ENCODE measurements at places on chromosomes 4 and X.

DNA sequence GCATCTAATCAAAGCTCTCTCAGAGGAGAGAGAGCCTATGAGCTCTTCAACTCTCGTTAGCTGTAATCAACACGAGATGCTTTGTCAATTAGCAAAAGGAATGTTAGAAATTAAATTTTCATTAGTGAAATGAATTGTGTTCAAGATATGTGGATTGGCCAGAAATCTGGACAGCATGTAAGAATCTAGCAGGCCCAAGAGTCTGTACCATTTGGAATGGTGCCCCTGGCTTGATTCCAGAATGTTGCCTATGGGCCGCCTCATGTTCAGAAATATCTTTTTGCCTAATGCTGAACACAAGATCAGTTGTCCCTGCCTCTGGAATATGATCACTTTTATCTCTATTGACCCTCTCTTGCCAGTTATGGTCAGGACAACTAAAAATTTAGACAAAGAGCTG is 88.2 kb downstream of the RBM46 start:
- DNase-seq = no peak

DNA sequence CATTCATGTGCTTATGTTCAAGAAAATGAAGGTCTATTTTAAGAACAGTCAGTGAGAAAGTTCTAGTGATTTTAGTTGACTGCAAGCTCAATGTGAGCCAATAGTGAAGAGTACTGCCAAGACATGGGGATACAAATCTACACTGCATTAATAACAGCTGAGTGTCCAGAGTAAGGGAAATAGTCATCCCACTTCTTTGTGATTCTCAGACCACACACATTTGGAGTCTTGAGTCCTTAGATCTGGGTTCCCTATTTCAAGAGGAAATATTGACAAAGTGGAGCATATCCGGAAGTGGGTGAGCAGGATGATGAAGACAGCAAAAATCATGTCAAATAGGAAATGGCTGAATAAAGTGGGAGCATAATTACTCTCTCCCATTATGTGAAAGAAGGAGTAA is 171.1 kb downstream of the LARP7 start:
- no peak for DNase-seq

- DNase-seq = no peak
Measured at GRCh38 chrX:105876658-105877057, 54.3 kb downstream of the NRK start.

DNA sequence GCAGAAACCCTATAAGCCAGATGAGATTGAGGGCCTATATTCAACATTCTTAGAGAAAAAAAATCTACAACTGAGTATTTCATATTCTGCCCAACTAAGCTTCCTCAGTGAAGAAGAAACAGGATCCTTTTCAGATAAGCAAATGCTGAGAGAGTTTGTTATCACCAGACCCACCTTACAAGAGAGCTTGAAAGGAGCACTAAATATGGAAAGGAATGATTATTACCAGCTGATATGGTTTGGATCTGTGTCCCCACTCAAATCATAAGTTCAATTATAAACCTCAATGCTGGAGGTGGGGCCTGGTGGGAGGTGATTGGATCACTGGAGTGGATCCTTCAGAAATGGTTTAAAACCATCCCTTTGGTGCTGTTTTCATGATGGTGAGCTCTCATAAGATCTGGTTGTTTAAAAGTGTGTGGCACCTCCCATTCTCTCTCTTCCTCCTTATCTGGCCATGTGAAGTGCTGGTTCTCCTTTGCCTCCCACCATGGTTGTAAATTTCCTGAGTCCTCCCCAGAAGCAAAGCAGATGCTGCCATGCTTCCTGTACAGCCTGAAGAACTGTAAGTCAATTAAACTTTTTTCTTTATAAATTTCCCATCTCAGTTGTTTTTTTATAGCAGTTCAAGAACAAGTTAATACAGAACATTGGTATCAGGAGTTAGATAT is 144.2 kb downstream of the MSN start:
- no peak for DNase-seq

DNA sequence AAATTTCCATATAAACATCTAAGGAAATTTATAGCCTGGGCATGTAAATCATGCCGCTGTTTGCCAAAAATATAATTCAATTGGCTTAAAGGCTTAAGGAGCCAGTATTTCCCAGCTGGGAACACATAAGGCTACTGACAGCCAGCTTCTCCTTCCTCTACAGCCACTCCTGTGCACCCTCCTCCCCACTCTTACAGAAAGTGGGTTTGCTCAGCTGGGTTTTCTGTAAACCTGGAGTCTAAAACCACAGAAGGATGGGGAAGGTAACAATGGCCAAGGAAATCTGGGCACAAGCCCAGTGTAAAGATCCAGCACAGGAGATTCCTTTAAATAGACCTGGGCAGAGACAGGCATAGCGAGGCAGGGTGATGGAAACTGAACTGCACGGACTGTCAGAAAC is 18.5 kb downstream of the ACSL1 start:
- no peak for DNase-seq

DNA sequence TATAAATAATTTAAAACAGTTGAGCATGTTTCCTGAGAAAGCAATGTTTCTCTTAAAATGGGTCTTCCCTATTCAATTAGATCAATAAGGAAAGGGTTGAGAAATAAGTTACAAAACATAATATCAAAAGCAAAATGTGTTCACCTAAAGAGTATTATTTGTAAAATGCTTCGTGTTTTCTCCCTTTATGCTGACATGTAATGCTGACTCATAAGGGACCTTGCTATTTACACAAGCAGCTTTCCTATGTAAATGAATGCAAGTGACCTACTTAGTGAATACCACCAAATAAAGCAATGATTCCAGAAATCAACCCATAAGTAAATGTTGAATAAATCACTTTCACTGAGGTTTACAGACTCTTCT is 91.5 kb downstream of the ELOVL6 start:
- DNase-seq = no peak

DNA sequence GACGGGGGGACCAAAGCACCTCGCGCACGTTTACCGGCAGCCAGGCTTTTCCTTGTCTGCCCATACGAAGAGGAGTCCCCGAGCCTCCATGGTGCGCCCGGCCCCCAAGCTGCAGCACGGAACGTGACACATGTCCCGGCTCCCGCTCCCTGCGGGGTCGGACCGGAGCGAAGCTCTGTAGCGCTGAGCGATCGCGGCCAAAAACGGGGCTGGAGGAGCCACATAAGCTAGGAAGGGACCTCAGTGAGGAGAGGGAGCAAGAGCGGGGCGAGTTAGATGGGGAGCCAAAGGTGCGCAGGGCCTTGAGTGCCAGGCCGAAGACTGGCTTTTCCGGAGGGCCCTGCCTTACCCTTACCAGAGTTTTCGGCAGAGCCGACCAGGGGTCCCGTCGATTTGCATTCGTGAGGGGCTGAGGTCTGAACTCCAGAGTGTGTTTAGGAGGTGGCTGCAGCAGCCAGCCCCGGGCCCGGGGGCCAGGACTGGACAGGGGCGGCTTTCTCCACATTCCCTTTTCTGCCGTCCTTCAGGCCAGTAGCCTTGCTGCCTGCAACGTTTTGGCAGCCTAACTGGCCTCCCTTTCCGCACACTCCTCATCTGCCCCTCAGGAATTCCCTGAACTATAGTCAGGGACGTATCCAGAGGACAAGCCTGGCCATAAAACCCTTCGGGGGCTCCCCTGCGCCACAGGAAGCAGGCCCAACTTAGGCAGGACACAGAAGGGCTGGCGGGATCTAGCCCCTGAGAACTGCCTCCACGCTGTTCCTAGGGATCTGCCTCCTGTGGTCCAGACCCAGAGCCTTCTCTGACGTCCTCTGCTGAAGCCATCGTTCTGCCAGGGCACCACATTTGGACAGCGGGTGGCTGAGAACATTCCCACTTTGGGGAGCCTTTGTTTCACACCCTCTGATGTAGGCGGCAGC is 689 bp downstream of the SSR4 start:
- no peak for DNase-seq

GRCh38 chr4:145776208-145776607 is 96.3 kb downstream of the C4orf51 start:
- DNase-seq = no peak

All from CD4-positive, alpha-beta T cell treated with Interleukin-4 for 4 hours (primary cell).